ENCODE measurements at places on chromosomes 4 and X.

- DNase-seq, result no peak
Measured at GRCh38 chrX:154030266-154030665, 10.6 kb upstream of the IRAK1 start.

- no peak for DNase-seq
Measured at GRCh38 chrX:40474205-40474626, 106.6 kb upstream of the ATP6AP2 start.

- DNase-seq, result no peak
Measured at GRCh38 chr4:101252721-101253120, 94.6 kb downstream of the PPP3CA start.

DNA sequence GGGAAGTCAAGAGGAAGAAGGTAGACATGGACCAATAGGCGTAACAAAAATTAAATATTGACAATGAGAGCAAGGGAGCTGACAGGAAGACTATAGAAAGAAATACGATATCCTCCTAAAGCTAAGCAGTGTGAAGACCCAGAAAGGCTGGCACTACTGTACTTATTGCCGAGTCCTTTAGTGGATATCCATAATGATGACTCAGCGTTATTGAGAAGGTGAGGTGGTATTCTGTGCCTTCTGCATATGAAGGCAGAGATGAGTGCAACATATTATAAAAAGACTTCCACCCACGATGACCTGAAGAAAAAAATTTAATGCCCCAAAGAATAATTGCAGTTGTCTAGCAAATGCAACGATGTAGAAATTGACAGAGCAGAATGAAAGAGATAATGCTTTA, 13.0 kb upstream of the MCF2 start:
- DNase-seq, result no peak

- DNase-seq, result no peak
Measured at GRCh38 chrX:118062817-118063615, 53.6 kb downstream of the KLHL13 start.
